ENCODE measurements at places on chromosomes 11 and 22.
A peak's percentile ranks its signal among the peaks of the same experiment; 100 is the strongest.

- no peak for DNase-seq
Observed at GRCh38 chr22:47041271-47042115, 279.0 kb downstream of the TBC1D22A start.

DNA sequence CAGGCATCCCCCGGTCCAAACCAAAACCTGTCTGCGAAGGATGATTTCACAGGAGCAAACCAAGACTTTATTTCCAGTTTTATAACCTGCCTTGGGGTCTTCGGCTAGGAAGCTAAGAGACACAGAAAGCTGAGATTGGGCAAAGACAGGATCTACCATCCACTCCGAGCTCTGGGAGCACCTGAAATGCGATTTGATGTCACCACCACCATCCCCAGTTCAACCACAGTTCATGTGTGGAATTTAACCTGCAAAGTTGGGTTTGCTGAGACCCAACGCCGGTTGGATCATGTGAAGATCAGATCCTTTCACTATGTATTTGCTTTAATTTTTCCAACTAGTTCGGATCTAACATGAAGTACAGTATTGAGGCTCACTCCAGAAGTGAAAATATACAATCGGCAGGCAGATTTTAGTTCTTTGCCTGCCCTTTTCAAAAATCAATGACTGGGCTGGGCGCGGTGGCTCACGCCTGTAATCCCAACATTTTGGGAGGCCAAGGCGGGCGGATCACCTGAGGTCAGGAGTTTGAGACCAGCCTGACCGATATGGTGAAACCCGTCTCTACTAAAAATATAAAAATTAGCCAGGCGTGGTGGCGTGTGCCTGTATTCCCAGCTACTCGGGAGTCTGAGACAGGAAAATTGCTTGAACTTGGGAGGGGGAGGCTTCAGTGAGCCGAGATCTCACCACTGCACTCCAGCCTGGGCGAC is 1.4 kb upstream of the C11orf24 start:
- DNase-seq, result no peak

DNA sequence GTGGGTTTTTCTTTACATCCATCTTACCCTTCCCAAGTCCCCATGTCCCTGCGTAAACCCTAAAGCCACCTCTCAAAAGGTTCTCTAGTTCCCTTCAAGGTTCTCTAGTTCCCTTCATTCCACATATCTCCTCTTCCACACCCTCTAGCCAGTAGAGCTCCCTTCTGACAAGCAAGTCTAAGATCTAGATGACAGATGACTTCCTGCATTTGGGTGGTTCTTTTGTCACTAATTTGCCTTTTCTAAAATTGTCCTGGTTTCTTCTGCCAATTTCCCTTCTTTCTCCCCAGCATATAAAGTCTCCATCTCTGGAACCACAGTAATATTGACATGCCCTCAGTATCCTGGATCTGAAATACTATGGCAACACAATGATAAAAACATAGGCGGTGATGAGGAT is 7.8 kb downstream of the CD3E start:
- no peak for DNase-seq

GRCh38 chr11:24591283-24591682 is 94.4 kb downstream of the LUZP2 start:
- DNase-seq, result no peak

DNA sequence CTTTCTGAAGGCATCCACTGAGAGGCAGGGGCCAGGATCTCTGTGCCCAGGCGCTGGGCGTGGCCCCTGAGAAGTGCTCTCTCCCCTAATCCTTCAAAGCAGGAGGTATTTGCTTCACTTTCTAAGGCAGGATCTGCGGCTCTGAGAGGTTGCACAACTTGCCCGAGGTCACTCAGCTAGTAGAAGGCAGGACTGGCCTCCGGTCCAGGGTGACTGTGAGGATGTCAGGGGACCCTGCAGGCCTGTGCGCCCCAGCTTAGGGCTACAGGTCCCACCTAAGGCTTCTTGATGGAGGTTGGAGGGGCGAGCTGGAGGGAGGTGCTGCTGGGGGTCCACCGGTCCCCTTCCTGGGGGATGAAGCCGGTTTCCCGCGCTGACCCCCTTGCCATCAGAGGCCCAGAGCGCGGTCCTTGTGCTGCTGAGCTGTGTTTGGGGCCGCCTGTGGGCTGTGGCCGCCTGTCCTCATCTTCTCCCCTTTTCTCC is 979 bp downstream of the SMIM38 start:
- DNase-seq, result no peak

DNA sequence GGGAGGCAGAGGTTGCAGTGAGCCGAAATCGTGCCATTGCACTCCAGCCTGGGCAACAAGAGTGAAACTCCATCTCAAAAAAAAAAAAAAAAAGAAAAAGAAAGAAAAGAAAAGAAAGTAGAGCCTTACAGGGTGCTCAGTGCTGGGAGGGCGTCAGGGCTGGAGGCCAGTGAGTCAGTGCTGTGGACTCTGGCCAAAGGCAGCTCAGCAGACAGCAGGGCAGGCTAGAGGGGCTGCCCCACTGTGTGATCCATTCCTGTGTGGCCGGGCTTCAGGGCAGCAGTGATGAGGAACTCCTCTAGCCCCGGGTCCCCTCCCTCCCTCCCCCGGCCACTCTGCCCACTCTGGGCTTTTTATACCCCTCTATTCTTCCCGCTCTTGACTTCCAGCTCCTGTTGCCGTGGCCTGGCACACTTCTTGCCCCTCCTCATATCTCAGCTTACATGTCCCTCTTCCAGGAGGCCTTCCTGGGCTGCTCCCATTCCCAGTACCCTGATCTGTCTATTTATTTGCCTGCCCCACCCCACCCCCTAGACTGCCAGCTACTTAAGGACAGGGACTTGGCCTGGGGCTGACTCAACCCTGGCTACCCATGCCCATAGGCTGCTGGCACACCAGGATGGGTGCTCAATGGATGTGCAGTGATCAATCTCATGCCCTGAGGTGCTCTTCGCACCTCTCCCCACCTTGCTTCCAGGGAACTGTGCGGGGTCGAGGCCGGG is 10.1 kb downstream of the SYT12 start:
- DNase-seq, result no peak

- no peak for DNase-seq
Observed at GRCh38 chr11:82174610-82175009, 559.1 kb downstream of the FAM181B start.

- no peak for DNase-seq
Observed at GRCh38 chr11:1843098-1843473, 4.3 kb downstream of the TNNI2 start.

GRCh38 chr22:17265649-17266248 is 46.5 kb upstream of the ADA2 start:
- no peak for DNase-seq

GRCh38 chr22:26310616-26311015 is 118.4 kb upstream of the ASPHD2 start:
- DNase-seq, result no peak

DNA sequence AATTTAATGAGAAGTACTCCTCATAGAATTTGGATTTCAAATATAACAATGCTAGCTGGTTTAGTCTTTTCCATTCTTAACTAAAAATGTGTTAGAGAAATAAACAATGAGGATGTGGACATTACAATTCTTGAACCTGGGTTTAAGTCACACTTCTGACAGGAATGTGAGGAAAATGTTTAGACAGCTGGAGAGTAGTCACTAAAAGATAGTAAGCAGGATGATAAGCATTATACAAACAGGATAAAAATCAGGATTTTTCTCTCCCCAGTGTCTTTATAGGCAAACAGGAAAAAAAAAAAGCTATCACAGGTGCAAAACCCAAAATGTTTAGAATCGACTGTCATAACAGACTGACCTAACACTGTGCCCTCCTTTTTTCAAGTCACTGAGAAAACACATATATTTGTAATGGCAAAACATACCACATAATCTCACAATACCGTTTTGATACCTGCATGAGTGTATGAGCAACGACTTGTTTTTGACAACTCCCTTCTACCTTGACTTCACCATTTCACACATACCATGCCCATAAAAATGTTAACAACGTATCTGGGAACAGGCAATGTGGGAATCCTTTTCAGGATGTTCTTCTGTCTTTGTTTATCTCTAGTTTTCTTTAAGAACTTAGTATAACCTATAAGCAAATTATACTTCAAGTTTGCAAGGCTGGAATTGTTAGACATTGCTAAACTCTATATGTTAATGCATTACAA is 242.0 kb downstream of the SBF2 start:
- DNase-seq, result no peak

DNA sequence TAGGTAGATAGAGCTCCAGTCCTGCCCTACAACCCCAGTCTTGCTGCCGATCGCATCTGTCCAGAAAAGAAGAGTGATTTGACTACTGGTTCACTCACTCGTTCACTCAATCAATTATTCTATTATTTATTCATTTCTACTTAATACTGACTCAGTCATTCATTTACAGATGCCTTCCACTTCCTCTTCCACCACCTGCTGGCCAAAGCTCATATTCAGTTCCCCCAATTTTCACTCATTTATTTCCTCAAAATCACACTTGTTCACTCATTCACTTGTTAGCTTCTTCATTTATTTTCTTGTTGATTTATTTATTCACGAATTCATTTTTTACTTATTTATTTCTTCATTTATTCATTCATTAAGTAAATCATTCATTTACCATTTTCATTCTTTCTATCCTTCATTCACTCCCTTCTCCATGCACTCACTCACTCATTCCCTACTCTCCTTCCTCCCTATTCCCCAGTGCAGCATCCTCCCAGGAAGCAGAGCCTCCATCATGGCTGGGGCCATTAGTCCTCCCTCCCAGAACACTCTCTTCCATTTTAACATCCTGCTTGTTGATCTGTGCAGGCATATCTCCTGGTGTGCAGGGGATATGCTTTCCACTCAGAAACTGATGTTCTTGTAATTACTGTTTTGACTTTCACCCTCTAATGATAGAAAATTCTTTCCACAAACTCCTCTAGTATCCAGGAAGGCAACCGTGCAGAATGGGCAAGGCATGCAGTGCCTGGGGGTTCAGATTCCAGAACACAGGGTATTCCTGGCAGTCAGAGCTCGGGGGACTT is 281.0 kb downstream of the TENM4 start:
- DNase-seq, result no peak

GRCh38 chr22:33842006-33842354 is 78.3 kb downstream of the LARGE1 start:
- no peak for DNase-seq

DNA sequence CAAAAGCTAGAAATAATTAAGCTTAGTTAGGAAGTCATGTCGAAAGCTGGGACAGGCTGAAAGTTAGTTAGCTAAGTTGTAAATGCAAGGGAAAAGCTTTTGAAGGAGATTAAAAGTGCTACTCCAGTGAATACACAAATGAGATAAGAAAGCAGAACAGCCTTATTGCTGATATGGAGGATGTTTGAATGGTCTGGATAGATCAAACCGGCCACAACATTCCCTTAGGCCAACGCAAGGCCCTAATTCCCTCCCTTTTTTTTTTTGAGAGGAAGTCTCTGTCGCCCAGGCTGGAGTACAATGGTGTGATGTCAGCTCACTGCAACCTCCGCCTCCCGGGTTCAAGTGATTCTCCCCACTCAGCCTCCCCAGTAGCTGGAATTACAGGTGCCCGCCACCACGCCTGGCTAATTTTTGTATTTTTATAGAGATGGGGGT is 23.3 kb upstream of the WEE1 start:
- no peak for DNase-seq

DNA sequence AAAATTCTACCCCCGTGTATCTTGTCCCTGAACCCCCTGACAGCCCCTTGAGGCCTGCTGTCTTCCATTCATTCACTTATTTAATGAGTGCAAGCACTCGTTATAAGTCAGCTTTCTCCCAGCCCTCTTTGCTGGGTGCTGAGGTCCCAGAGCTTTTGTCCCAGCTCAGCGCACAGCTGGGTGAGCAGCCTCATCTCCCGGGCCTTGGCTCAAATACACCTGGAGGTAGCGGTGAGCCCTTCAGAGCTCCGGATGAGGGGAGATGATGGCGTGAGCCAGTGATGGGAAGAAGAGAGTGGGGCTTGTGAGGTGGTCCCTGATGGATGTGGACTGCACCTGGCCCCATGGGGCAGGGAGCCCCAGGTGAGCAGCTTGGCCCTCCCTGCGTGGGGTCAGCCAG is 18.1 kb upstream of the ARHGAP8 start:
- DNase-seq, result no peak

DNA sequence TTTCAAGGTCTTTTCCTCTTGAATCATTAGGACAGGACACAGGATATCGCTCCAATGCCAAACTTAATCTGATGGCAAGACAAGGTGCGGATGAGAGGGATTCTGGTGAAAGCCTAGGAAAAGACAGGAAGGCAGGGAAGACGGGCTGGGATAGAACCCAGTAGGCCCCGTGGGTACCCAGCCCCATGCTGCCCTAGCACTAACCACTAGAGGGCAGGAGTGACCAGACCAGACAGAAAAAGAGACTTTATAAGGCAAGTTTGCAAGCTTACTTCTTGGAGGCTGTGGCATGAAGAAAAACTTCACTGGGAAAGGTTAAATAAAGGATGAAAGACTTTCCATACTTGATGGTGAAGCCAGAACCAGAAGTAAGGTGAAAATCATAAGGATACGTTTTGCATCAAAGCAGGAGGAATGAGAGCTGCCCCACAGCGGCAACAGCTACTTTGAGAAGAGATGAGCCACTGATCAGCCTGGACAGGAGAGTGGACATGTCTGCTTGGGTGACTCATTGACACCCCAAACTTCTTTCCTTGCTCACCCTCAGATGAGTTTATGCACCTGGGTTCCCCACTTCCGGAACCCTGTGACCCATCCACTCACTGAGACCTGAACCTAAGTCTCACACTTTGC is 39.8 kb downstream of the SYN3 start:
- peak; percentile 53 for DNase-seq

DNA sequence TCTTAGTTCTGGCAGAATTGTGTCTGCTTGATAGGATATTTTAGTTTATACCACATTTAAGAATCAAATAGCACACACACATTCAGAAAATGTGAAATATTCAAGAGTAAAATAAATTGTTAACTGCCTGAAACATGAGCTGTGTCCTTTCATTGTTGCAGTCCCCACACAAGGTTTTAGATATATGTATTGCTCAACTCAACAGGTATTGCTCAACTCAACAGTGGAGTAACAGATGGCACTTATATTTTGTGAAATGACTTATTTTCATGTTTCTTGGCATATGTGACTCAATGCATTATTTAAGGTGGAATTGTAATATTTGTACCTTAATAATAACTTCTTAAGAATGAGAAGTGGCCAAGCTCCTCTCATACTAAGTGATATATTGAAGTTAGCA is 760.3 kb downstream of the CNTN5 start:
- DNase-seq, result no peak

- DNase-seq, result no peak
Observed at GRCh38 chr11:15852179-15852578, 504.2 kb downstream of the SOX6 start.

DNA sequence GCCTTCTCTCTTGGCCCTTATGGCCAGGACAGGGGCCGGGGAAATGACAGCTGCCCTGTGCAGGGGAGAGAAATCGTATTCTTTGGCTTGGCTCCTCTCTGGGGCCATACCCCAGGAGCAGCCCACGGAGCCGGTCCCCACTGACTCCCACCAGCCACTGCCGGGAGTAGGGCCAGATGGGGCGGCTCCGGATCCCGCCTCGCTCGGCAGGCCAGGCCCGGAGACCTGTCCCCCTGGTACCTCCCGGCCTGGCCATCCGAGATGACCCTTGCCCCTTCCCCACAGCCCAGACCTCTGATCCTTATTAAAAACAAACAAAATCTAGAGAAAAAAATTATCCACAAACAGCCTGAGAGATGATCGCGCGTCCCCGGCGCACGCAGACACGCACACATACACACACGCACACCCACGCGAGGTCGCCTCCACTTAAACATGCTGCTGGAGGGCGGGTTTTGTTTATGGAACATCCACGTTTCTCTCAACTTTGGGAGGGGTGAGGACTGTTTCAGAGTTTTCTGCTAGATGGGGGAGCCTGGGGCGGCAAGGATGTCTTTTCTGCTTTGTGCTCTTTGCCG is 59.1 kb downstream of the IGLL1 start:
- no peak for DNase-seq

Data from activated CD4-positive, CD25-positive, alpha-beta regulatory T cell treated with anti-CD3 and anti-CD28 coated beads, Interleukin-2, amount 50 U/mL, for 72 hours (primary cell).